Osteoblast (primary cell): ENCODE measurements at places on chromosomes 2 and 18. TPM values are rescaled to one million over a fixed set of nuclear protein-coding genes. Genes with fewer than 3 reads are reported as not detected.

SCN9A gene
- total RNA-seq: 1.8 and 2.1 TPM in 2 replicates

RABL2A gene
- total RNA-seq: 9.4 and 20.3 TPM in 2 replicates

CD8A gene
- total RNA-seq: not detected in 2 replicates

TMEFF2 gene
- under 0.01 TPM in 2 replicates for total RNA-seq

QPCT gene
- 25.0 and 25.7 TPM in 2 replicates for total RNA-seq

UGT1A10 gene
- not detected in 2 replicates for total RNA-seq

EFR3B gene
- total RNA-seq: 0.72 and 0.88 TPM in 2 replicates

KCNK3 gene
- total RNA-seq: not detected in 2 replicates

MFSD6 gene
- 11.2 and 13.6 TPM in 2 replicates for total RNA-seq

UCN gene
- total RNA-seq: 0.36 and 1.2 TPM in 2 replicates

SMPD4 gene
- 18.3 and 24.2 TPM in 2 replicates for total RNA-seq

FSHR gene
- 0.29 and 0.36 TPM in 2 replicates for total RNA-seq

BOLL gene
- total RNA-seq: not detected in 2 replicates

ATIC gene
- 17.7 and 21.5 TPM in 2 replicates for total RNA-seq

GPR155 gene
- 3.5 and 4.3 TPM in 2 replicates for total RNA-seq

CCDC141 gene
- not detected in 2 replicates for total RNA-seq

DNA sequence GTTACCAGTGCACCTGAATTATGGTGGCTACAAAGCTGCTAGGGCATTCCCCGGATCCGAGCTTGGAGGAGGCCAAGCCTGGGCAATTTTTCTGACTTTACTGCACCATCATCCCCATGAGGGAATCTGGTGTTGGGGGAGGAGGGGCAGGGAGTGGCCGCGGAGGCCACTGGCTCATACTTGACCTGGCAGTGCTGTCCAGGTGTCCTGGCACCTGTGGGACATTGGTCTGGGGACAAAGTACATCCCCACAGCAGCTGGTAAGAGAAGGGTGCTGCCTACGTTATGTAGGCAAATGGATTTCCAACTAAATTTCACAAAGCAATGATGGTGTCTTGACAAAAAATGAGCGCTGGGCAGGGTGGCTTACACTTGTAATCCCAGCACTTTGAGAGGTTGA, 48.3 kb downstream of the KLHL29 start:
- DNase-seq: no peak

DNA sequence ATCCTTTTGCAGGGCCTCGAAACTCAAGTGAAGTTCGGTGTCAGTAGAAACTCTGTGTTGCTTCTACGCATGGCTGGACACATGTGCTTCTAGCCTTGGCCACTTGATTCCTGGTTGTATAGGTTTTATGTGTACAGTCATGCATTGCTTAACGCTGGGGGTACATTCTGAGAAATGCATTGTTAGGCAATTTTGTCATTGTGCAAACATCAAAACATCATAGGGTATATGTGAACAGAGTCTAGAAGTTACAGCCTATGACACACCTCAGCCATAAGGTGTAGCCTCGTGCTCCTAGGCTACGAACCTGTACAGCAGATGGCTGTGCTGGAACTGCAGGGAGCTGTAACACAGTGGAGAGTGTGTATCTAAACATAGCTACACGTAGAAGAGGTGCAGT, 39.4 kb downstream of the TMEM18 start:
- DNase-seq: no peak

DNA sequence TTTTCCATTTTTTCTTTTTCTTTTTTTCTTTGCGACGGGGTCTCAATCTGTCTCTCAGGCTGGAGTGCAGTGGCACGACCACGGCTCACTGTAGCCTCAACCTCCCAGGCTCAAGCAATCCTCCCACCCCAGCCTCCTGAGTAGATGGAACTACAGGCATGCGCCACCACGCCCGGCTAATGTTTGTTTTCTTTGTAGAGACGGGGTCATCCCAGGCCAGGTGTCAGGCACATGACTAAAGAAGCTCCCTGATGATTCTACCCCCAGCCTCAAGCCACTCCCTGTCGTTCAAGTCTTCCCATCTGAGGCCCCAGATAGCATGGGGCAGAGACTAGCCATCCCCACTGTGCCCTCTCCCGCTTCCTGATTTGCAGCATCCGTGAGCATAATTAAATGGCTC, 9.8 kb upstream of the FZD5 start:
- DNase-seq: no peak

GRCh38 chr2:177675350-177675821, 282.8 kb downstream of the AGPS start:
- no peak for DNase-seq

DNA sequence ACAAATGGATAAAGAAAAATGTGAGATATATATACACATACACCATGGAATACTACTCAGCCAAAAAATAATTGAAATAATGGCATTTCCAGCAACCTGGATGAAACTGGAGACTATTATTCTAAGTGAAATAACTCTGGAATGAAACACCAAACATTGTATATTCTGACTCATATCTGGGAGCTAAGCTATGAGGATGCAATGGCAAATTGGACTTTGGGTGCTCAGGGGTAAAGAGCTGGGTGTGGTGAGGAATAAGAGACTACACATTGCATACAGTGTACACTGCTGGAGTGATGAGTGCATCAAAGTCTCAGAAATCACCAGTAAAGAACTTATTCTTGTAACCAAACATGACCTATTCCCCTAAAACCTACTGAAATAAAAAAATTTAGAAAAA, 636.0 kb upstream of the LRATD1 start:
- DNase-seq: no peak

DNA sequence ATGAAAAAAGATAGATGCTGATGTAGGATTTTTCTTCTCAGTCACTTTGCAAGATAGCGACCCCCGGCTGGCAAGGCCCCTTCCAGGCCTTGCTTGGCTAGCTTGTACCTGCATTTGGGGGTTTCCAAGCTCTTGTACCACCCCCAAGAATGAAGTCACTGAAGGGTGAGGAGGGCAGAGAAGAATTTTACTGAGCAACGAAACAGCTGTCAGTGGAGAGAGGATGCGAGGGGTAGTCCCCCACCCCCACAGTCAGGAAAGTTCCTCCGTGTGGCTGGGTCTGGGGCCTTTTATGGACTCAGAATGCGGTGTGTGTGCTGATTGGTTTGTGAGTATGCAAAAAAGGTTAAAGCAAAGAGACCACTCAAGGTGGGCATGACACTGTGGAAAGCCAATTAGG, 382.0 kb downstream of the GPD2 start:
- no peak for DNase-seq

DNA sequence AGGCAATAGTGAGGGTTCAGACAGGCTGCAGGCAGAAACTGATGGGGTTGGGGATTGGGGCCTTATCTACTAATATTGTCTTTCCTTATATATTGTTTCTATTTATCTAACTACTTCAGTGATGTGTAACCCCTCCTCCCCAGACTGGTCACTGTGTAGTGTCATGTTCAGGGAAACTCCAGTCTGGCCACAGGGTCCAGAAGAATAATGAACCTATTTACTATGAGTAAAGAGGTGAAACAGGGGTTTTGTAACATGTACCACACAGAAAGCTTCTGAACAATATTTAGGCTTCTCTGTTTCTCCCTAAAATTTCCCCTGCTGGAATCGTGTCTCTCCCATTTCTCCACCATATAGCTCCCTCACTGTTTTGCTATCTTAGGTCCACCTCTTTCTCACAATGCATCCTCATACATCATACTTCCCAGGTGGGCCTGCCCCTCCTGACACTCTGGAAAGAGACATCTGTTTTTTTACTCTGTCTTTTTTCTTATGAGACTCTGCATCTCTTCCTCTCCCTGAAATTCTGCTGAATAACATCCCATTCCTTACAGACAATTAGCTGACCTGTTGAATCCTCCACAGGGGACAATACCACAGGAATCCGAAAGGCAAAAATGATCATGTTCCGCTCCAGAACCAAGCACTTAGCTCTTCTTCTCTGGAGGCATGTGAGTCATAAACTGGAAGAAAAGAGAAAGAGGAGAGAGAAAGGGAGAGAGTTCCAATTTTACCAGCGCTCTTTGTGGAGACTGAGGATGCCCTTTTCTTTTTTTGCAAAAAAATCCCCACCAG, 154.8 kb downstream of the ZEB2 start:
- peak; percentile 80 for DNase-seq

DNA sequence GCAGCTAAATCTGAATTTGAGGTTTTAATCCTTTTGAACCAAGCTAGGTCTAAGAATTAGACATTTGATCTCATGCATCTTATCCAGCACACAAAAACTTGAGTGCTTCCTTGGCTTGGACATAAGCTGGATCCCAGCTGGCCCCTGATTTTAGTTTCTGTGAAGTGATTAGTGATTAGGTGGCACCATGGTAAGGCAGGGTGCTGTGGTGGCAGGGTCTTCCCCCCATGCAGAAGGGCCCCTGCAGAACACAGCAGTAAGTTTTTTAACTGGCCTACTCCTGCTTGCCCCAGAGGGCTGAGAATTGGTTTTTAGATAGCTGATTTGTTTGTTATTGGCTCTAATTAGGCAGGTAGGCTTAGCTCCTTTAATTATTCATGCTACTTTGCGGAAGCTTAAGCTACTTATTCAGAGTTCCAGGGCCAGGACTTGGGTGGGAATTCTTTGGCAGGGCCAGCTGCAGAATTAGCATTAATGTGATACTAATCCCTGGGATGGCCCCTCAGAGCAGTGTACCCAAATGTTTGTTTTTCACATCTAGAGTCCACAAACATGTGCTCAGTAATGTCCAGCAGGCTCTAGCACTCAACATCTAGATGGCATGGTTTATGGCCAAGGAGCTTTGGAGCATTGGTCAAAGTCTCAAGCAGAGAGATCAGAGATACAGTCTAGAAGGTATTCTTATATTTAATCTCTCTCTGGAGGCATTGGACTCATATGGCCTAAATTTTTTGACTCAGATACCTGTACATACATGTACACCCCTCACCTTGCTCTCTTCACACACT, 99.6 kb downstream of the FMNL2 start:
- DNase-seq: no peak

DNA sequence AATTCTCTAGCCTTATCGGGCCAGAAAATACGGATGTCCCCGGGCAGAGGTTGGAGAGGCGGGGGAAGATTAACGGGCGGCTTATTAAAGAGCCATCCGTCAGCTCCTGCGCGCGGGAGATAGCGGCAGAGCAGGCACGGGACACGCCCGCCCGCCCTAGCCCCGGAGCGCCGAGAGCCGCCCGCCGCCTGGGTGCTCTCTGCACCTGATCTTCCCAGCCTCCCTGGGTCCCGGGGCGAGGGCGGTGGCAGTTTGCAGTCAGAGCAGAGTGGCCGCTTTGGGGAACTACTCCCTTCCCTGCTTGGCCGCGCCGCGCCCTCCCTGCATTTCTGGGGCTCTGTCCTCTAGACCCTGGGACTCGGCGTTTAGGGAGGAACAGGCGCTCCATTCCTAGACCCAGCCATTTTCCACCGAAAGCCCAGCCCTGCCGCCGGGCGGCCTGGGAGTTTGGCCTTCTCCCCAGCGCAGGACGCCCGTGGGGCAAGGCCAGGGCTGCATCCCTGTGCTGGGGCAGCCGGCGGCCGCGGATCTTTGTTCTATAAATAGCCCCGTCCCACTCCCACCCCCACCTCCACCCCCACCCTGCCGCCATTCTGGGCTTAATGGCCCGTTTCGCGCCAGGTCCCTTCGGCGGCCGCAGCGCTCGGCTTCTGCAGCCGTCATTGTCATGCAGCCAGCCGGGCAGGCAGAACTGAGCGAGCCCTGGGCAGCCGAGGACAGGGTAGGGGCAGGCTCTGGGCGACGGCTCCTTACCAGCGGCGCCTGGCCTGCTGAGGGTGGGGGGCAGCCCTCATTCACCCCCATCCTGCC, 6.6 kb downstream of the GAD1 start:
- peak; percentile 85 for DNase-seq

GRCh38 chr2:27152102-27152795, 3.4 kb downstream of the TCF23 start:
- no peak for DNase-seq

- DNase-seq: no peak
These were observed 18.2 kb downstream of the C2orf69 start for GRCh38 chr2:199929262-199929661.

DNA sequence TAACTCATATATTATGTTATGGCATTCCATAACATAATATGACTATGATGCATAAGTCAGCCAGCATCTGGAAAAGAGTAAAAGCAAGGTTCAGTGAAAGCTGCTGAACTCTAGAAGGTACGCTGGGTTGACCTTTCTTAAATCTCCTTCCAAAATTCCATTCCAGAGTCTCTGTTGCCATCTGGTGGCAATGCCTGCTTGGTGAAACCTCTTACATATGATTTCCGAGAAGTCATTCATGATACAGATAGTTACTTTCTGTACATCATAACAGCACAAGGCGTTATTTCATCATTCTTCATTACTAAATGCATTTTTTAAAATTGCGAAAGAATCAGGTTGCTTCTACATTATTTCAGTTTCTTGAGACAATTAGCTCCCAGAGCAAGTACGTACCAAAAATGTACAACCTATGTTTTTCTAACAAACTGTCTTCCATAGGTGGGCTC, 7.0 kb upstream of the EPG5 start:
- DNase-seq: peak; percentile 86

GRCh38 chr2:170968205-170969003, 39.4 kb downstream of the GORASP2 start:
- no peak for DNase-seq

- peak; percentile 78 for DNase-seq
These were observed 187.7 kb downstream of the IRS1 start for GRCh38 chr2:226611944-226612318.
